Activated naive CD4-positive, alpha-beta T cell treated with Interleukin-2 at 50 U/mL for 16 hours (primary cell): ENCODE measurements at places on chromosomes 13 and 19.

DNA sequence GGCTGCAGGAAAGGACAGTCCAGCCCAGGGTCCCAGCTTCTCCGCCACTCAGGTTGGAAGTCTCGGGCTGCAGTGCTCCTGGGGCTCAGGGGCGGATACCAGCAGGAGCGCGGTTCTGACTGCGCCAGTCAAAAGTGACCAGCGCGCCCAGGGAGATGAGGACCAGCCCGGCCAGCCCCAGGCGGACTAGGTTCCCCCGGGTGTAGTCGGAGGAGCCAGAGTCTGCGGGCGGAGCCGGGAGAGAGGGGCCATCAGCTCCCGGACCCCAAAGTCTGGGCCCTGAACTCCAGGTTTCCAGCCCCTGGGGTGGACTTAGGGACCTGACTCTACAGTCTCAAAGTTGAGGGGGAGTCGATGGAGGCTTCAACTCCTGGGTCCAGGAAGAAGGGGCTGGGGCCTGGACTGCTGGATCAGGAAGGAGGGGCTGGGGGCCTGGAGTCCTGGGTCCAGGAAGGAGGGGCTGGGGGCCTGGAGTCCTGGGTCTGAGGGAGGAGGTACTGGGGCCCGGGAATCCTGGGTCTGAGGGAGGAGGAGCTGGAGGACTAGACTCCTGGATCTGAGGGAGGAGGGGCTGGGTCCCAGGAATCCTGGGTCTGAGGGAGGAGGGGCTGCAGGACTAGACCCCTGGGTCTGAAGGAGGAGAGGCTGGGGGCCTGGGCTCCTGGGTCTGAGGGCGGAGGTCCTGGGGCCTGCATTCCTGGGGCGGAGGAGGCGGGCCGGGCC, 5.3 kb downstream of the OSCAR start:
- DNase-seq: no peak

DNA sequence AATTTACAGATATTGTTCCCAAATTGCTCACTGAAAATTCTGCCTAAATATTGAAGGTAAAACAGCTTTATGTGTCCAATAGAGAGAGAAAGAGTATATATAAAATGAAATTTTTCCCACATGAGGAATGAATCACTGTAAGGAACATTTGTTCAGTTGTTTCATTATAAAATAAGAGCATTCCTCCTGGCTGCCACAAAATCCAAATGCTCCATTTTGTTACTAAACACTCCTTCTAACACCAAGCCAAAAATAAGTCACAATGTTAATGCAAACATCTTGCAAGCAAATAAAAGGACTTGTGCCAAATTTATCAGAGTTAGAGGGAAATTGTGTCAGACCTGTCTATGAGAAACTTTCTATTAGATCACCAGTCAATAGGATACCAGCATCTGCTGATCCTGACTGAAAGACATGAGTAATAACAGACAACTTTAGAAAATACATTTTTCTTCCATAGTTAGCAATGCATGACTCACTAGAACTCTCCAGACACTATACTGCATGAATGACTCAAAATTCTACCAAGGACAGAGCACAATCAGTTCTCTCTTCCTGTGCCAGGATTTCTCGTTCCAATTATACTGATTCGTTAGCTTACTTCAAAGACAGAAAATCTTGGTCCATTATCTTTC, 83.5 kb upstream of the FNDC3A start:
- DNase-seq: no peak

DNA sequence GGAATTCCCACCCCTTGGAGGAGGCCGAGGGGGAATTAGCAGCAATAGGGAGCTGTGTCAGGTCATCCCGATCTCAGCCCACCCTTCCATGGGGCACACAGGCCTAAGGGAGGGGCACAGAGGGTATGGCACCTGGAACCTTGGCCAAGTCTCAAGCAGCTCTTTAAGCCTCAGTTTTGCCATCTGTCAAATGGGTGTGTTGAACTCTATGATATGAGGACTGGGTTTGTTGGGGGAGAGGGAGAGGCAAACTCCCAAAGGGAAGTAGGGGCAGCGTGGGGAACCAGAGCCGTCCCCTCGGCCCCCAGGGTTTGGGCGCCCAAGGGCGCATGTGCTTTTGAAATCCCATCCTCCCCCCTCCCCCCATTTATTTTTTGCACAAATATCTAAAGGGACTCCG, 49.7 kb downstream of the COLGALT1 start:
- no peak for DNase-seq

DNA sequence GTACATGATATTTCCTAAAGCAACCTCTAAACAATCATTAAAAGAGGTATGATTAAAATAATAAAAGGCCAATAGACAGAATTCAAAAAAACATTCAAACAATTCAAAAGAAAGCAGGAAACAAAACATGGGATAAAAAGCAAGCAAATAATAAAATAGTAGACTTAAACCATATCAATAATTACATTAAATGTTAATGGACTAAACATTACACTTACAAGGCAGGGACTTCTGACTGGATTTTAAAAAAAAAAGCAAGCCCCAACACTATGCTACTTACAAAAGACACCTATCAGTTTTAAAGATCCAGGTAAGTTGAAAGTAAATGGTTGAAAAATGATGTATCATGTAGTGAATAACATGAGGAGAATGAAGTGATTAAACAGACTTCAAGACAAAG, 65.2 kb downstream of the KLF2 start:
- DNase-seq: no peak

DNA sequence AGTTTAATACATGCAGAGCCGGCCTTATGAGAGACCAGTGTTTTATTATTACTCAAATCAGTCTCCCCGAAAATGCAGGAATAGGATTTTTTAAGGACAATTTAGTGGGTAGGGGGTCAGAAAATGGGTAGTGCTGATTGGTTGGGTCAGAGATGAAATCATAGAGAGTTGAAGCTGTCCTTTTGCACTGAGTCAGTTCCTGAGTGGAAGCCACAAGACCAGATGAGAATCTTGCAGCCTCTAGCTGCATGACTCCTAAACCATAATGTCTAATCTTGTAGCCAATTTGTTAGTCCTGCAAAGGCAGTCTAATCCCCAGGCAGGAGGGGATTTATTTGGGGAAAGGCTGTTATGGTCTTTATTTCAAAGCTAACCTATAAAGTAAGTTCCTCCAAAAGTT, 1163.9 kb downstream of the DIAPH3 start:
- no peak for DNase-seq
